Mesenchymal stem cell (in vitro differentiated cells and primary cell): ENCODE measurements at places on chromosomes 6 and 20.

- no peak for DNase-seq
Measured at GRCh38 chr6:37491171-37491829, 8.4 kb downstream of the CCDC167 start.

DNA sequence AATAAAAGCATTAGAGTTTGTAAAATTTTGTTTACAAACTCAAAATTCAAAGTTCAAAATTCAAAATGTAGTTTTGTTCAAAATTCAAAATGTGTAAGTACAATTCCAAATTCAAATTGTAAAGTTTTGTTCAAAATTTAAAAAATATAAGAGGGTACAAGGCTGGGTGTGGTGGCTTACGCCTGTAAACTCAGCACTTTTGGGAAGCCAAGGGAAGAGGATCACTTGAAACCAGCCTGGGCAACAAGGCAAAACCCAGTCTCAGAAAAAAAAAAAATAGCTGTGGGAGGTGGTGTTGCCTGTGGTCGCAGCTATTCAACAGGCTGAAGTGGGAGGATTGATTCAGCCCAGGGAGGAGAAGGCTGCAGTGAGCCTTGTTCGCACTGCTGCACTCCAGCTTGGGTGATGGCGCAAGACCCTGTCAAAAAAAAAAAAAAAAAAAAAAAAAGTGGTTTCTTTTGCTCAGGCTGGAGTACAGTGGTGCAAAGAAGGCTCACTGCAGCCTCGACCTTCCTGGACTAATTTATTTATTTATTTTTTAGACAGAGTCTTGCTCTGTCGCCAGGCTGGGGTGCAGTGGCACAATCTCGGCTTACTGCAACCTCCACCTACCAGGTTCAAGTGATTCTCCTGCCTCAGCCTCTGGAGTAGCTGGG, 5.4 kb upstream of the ZBTB12 start:
- DNase-seq: peak; percentile 93

DNA sequence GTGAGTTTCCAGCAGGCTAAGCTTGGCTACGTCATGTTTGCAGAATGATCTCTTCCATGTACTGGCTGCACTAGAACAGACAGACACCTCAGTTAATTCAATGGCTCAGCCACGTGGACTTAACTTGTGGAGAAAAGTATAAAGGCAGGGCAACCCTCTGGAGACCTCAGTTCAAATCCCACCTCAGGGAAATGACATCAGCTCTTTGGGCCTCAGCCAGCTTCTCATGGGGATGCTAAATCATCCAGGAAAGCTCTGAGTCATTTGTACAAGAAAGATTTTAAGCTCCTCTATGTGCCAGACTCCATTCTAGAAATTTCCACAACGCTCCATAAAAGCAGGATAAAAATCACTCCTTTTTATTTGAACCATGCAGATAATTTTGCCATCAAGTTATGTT, 128.5 kb upstream of the SALL4 start:
- DNase-seq: peak; percentile 81

GRCh38 chr6:3749977-3750316, 1.6 kb downstream of the PXDC1 start:
- peak; percentile 68 for DNase-seq

GRCh38 chr6:26155061-26155930, 68.1 kb downstream of the HFE start:
- peak; percentile 31 for DNase-seq

- DNase-seq: no peak
Measured at GRCh38 chr20:32966382-32966781, 37.9 kb downstream of the SUN5 start.

DNA sequence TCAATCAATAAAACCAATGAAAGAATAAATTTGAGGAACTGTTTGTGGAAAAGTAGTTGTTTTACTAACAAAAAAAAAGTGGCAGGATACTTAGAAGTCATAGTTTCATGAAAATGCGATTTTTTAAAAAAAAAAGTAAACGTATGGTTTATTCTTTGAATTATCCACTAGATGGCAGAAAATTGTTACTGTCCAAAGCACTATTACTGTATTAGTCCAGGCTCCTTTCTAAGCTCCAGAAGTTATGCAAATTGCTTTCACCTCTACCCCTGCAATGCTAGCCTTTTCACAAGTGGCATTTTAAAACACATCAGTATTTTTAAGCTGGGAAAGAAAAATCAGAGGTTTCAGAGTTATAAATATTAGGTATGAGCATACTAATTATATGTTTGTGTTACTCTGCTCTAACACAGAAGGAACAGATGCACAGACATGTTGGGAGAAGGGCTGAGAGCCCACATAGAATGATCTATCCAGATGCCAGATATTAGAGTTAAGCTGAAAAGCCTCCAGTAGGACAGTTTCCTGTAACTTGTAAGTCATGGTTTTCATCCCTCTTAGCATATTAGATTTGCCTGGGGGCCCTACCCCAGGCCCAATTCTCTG, 63.9 kb downstream of the FHL5 start:
- peak; percentile 61 for DNase-seq

DNA sequence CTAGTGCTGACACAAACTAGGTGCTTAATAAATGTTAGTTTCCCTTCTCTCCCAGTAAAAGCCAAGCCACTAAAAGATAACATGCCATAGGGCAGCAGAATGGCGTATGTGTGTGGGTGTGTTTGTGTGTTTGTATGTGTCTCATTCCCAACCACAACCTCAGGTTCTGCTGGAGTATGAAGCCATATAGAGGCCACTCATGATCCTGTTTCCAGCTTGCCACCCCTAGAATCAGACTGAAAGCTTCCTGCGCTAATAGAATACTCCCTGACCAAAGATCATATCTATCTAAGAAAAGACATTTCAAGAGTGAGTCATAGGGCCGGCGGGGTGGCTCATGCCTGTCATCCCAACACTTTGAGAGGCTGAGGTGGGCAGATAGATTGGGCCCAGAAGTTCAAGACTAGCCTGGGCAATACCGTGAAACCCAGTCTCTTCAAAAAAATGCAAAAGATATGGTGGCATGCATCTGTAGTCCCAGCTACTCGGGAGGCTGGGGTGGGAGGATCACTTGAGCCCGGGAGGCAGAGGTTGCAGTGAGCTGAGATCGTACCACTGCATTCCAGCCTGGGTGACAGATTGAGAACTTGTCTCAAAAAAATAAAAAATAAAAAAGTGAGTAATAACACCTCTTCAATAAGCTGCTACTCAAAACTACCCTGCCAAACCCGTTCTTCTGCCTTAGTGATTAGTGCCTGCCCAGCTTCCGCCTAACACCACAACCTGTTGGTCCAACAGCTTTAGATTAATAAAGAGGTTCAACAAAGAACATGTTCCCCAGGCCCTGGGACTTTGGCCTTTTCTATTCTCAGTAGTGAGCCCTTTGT, 11.8 kb upstream of the SNRPC start:
- DNase-seq: peak; percentile 30

DNA sequence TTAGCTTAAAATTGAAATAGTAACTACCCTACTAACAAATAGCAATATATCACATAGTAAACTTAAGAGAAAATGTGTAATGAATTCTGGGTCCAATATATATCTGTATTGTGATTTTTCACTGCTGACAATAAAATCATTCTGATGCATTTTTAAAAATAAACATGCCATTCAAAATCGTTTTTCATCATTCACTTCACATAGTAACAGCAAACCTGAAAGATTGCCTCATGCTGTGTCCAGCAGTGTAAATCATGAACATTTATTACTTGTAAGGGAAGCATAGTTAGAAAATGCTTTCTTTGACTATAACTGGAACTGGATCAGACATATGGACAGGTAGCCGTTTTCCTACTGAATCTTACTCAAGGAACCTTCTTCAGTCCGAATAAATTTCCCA, 446.1 kb downstream of the UTRN start:
- DNase-seq: no peak

- DNase-seq: no peak
Measured at GRCh38 chr6:158911746-158912480, 88.1 kb downstream of the RSPH3 start.

- DNase-seq: no peak
Measured at GRCh38 chr20:31664696-31665354, 27.1 kb downstream of the COX4I2 start.

DNA sequence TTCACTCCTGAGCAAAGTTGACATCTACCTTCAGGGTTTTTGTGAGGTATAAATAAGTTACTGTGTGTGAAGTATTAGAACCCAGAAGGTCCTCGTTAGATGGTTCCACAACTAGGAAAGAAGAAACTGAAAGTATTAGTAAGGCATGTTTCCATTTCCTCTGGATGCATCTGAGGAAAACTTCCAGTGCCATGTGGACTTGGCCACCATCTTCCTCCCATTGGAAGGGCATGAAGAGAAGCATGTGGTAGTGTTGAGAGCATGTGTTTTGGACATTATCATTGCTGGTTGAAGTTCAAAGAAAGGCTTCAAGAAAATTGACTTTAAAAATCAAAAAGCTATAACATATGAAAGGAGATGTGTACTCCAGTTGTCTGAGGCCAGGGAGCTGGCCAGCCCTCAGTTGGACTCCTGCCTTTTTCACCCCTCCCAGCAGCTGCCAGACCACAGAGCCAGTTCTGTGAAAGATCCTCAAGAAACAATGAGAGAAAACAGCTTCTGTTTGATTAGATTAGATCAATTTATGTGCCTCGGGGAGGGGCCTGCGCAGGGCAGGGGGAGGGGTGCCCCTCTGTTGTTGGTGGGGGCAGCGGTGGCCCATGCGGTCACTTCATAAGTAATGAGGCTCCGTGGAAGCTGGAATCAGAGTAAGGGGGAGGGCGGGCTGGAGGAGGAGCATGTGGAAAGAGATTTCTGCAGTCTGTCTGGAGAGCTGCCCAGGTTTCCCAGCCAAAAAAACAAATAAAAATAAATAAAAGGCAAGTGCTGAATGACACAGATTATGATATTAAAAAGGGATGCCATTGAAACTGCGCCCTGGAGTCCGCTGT, 154.0 kb downstream of the JARID2 start:
- peak; percentile 84 for DNase-seq

DNA sequence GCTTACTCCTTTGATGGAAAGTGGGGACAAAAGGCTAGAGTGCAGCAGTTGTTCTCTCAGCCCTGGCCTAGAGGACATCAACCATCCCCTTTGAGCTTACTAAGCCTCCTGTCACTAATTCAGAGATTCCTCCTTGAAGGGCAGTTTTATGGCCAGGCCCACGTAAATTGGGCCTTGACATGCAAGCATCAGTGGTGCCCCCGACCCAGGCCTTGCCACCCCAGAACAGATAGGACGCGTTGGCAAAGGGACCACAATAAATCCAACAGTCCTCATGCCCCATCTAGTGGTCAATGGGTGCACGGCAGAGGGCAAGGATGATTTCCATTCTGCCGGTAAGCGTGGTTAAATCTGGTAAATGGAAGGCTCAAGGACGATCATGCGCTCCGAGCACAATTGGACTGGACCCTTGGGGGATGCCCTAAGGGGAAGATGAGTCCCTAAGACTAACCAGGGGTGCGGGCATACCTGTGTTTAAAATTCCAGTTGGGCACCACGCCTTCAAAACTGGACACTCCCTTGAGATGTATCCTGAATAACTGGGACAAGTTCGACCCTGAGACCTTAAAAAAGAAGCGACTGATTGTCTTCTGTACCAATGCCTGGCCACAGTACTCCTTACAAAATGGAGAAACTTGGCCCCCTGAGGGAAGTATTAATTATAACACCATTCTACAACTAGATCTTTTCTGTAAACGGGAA, 32.6 kb downstream of the CEP85L start:
- peak; percentile 49 for DNase-seq

DNA sequence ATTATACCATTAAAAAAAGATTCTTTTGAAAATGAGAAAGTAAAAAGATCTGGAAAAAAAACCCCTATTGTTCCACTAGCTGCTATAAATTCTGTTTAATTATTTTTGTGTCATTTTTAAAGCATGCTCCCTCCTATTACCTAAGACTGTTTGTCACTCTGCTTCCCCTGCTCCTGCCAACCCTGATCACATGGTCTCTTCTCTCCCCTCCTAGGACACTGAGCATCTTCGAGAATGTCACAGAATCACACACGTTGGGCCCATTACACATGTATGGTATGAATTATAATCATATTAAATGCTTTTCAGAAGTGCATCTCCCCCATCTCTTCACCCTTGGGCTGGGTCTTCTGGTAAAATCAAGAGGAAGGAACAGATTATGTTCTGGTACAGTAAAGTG, 6.2 kb downstream of the SNAP91 start:
- DNase-seq: no peak

- DNase-seq: peak; percentile 45
Measured at GRCh38 chr6:80335121-80335531, 228.7 kb downstream of the BCKDHB start.

GRCh38 chr6:7282097-7282906, 30.7 kb downstream of the SSR1 start:
- DNase-seq: no peak

- DNase-seq: no peak
Measured at GRCh38 chr20:43642548-43642947, 24.4 kb upstream of the MYBL2 start.

DNA sequence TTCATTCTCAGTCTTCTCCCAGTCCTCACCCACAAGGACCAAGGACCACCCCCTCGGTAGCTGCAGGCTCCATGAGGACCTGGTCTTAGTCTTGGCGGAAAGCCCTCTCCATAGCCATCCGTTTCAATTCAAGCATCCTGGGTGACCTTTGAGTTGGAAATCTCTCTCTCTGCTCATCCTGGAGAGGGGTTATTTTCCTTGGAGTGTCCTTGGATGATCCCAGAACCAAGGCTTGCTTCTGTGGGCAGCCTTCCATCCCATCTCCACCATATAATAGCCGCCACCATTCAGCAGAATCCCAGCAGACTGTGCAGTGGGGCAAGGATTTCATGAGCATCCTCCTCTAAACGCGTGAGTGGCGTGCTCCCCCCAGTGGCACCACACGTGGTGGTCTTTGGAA, at the start of gene BPIFA2:
TSS of gene BPIFA2 (plus strand) at position 301 of the 400 bp plus-strand sequence. CDS start 987 bp downstream, outside the sequence.
- no peak for DNase-seq

GRCh38 chr6:3881711-3882421, 32.7 kb downstream of the FAM50B start:
- DNase-seq: no peak

GRCh38 chr6:29734046-29735018, 11.1 kb downstream of the HLA-F start:
- no peak for DNase-seq

- DNase-seq: no peak
Measured at GRCh38 chr6:33836806-33837469, 33.1 kb upstream of the MLN start.

DNA sequence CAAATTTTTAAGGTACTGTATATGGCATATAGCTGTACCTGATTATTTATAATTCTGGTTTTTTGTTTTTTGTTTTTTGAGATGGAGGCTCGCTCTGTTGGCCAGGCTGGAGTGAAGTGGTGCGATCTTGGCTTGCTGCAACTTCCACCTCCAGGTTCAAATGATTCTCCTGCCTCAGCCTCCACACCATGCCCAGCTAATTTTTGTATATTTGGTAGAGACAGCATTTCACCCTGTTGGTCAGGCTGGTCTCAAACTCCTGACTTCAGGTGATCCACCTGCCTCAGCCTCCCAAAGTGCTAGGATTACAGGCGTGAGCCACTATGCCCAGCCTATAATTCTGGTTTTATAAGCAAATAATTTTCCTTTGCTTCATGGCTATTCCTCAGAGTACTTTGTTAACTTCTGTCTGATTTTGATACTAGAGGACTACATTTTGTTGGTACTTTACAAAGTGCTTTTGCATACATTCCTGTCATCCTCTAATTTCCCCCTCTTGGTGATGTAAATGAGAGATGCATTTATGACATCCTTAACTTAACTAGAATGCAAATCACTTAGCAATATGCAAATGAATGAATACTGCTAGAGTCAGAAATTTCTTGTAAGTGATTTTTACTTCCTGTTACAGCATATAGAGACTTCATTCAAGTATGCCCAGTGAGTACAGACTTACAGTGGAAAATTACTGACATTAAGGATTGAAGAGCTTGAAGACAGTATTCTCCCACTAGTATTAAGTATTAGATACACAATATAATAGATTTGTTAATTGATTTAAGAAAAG, 35.7 kb upstream of the ARID1B start:
- DNase-seq: no peak

- no peak for DNase-seq
Measured at GRCh38 chr20:20367575-20368417, at the start of gene INSM1. TSS of gene INSM1 (plus strand) at chr20:20368104. CDS start at chr20:20368268, 164 bp downstream.
